Cerebellum (tissue), 4 donors: ENCODE measurements at places on chromosomes 7 and 10.

DNA sequence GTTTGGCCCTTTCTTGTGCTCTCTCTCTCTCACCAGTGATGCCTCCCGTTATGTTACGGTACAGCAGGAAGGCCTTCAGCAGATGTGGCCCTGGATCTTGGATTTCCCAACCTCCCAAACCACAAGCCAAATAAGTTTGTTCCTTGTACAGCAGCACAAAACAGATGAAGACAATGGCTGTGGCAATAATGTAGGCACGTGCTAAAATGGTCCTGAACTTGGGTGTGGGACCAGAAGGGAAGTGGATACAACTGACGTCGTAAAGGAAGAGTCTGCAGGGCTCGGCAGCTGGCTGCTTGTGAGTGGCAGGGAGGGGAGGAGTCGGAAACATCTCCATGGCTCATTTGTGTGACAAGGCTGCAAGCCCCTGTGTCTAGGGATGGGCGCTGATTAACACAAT is 26.8 kb downstream of the PROSER2 start:
- no peak for DNase-seq

DNA sequence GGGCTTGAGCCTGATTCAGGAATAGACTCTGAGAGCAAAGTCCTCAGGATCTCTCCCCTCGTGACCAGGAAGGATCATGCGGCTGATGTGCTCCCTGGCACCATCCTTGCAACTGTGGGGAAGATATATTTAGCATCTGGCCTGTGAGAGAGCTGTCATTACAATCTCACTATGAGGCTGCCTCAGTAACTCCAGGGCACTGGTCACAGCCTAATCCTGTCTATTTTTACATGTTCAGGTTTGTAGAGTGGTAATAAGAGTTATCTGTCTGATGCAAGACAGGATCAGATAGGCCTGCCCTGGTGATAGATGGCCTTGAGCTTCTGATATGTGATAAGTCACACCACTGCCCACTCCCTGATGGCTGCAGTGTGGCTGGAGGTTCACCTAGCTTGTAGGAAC is 50.7 kb downstream of the PPP1R3C start:
- DNase-seq, result no peak

DNA sequence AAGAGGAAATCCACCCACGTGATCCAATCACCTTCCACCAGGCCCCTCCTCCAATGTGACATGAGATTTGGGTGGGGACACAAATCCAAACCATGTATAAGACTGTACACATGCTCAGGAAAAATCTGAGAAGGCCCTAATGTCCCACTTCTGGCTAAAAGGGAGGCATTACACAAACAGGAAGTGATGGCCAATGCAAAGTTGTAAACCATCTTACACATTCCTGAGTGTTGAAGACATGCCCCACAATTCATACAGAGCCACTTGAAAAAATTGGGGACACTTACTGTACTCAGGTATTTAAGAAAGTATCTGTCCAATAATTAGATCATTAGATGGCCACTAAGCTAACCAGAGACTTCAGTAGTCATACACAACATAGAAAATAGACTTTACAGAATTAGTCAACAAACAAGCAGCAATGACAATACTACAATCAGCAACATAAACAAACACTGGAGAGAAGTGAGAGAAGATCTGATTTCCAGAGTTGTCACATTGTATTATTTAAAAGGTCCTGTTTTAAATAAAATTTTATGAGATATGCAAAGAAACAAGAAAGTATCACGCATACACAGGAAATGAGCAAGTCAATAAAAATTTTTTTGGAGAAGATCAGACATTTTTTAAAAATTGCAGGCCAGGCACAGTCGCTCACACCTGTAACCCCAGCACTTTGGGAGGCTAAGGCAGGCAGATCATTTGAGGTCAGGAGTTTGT is 143.3 kb downstream of the DGKI start:
- DNase-seq, result no peak

GRCh38 chr7:80235334-80235733 is 100.7 kb downstream of the GNAI1 start:
- no peak for DNase-seq

GRCh38 chr7:93651603-93652159 is 77.2 kb upstream of the CALCR start:
- no peak for DNase-seq

DNA sequence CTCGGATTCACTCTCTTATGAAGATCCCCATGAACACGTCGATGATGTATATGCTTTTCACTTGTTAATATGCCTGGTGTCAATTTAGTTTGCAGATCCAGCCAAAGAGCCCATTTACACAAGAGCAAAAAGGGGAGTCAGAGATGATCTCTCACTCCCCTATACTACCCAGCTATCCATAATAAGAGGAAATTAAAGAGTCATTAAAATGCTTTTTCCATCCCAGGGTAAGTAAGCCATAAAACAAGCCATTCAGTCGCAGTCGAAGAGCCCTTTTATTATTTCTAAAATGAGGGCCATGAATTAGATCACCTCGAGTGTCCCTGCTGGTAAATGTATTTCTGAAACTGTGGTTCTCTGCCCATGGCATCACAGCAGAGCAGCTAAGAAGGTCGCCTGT is 41.2 kb downstream of the CHCHD3 start:
- DNase-seq, result no peak

- DNase-seq, result no peak
Measured at GRCh38 chr7:38542156-38542555, 89.0 kb downstream of the AMPH start.

DNA sequence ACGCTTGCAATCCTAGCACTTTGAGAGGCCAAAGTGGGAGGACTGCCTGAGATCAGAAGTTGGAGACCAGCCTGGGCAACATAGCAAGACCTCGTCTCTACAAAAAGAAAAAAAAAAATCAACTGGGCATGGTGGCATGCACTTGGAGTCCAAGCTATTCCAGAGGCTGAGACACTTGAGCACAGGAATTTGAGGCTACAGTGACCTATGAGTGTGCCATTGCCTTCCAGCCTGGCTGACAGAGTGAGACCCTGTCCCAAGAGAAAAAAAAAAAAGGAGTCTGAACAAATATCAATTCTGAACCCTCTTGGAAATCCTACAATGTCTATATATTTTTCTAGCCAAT is 126.8 kb upstream of the NRP1 start:
- DNase-seq, result no peak

GRCh38 chr7:14332155-14332554 is 342.7 kb upstream of the ETV1 start:
- DNase-seq, result no peak

DNA sequence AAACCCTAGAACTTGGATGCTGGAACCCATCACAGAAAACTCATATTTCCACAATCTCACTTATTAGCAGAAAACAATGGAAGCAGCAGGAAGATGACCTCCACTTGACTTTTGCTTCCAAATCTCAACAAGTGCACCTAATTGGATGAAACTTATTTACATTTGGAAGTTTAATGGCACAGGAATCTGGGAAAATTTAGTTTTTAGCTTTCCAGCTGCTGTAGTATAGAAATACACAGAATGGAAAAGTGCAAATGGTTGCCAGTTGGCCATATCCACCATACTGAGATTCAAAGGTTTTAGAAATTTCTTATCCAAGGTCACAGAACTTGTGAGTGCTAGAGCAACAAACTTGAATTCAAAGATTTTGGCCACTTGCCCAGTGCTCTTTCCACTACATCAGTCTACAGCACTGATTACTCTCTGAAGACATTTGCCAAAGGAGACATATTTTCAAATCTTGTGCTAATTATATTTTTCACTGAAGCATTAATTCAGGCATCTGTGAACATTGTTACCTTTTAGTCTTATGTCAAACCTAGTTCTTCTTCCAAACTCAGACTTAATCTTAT is 9.3 kb upstream of the AHR start:
- no peak for DNase-seq

DNA sequence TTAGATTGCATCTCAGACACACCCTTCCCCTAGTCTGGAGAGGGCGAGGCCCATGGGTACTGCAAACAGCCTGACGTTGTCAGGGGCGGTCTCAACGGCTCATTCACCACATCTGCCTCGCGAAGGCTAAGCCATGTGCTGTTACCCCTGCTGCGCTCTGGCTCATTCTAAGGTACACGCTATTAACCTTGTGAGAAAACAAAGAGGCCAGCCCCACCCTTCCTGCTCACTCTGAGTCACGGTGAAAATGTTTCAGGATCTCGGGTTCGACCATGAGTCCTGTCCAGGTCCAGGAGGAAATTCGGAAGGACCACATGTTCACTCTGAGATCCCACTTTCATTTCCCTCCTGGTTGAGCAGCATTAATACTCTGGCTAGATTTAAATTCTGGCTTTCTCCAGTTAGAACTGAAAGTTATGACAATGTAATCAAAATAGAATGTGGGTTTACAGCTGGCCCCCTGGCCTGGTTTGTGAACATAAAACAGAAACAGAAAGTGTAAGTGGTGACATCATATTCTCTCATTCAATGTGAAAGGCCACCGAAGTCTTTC is 55.2 kb downstream of the EGFR start:
- DNase-seq, result no peak

DNA sequence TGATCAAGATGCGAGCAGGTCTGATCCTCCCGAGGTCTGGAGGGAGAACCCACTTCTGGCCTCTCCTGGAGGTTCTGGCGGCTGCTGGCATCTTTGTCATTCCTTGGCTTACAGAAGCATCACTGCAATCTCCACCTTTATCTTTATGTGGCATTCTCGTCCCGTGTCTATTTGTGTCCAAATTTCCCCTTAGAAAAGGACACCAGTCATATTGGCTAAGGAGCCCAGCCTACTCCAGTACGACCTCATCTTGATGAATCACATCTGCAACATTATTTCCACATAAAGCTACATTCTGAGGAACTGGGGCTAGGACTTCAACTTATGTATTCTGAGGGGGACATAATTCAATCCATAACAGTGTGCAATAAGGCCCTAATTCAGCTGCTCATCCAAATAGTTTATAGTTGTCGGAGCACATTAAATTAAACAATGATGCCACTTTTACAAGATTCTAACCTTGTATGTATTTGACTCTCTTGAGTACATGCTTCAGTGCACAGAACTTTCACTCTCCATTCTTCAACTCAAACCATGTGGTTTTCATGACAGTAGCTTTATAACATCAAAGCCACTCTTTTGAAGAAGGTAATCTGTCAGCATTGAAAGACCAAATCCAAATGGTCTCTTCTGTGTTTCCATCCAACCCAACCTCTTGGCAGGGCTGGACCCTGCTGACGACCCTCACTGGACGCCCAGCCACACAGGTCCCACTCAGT is 86.2 kb upstream of the DDC start:
- no peak for DNase-seq

DNA sequence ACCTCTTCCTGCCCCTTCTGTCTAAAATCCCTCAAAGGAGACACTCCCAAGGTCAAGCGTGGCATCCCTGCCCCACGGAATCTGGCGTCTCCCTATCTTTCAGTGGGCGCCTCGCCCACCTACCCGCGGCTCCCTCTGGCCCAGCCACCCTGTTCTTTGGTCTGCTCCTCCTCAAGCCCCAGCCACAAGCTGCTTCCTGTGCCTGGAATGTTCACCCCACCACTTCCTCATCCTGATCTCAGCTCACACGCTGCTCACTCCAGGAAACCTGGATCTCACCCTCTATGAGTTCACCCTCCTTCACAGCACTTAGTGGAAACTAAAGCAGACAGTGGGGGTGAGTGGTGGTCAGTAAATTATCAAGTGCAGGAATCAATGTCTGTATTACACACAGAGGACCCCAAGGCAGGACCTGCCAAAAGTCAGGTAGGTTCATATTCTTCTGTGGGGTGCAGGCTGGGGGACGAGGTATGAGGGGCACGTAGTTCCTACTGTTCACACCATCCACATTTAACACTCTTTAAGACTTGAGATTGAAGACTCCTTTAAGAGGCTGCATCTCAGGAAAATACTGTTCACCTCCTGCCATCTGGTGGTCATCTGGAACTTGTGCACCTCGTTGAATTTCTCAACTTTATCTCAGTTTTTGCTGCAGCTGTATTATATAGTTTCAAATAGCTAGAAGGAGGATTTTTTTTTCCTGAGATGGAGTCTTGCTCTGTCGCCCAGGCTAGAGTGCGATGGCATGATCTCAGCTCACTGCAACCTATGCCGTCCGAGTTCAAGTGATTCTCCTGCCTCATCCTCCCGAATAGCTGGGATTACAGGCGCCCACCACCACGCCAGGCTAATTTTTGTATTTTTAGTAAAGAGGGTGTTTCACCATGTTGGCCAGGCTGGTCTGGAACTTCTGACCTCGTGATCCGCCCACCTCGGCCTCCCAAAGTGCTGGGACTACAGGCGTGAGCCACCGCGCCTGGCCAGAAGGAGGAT is 166.6 kb downstream of the ARHGAP21 start:
- peak; percentile 21 for DNase-seq

DNA sequence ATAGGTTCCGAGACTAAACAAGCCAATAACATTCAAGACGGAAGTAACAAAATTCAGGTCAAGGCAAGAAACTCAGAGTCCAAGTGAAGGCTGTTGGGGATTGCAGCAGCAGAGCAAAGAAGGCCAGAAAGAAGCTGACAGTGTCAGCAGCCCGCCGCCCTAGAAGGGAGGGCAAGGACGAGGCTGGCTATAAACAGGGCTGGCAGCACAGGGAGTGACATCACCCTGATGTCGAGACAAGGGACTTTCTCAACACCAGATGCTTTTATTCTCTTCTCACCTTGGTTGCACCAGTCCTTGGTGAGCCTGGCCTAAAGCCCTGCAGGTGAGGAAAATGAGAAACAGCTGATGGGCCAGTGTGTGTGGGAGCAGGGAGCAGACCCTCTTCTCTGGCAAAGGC is 687.7 kb upstream of the NRP1 start:
- DNase-seq, result no peak
